ENCODE measurements at places on chromosomes 1 and 21.

DNA sequence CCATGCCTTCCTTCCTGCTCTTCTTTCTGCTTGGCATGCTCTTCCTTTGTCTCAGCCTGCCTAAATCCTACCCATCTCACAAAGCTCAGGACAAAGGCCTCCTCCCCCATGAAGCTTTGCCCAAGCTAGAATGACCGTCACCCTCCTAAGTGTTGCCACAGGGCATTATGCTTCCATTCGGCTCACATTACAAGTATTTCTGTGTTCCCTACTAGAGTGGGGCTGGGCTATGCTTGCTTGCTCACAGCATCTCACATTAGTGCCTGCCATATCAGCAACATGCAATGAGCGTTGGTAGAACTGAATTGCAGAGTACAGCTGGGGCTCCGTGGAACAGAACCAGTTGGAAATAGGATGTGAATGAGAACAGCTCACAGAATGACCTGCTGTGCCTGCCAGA, 82.8 kb downstream of the CD58 start:
- DNase-seq, result no peak

- DNase-seq, result no peak
Measured at GRCh38 chr1:225368036-225368552, 59.7 kb downstream of the LBR start.

DNA sequence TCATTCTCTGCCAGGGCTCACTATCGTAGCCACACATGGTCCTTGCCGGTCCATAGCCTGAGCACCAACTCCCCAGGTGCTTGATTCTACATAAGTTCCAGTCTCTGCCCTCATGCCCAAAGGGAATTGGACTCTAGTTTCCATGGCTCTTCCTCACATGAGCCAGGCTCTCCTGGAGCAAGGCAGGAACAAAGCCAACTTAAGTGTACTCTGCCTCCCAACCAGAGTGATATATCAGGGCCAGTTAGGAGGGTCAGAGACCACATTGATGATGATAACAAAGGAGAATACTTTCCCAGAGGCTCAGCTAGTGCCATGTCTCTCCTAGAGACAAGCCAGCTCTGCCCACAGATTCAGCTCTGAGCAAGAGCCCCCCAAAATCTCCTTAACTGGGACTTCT, 70.9 kb downstream of the ERI3 start:
- no peak for DNase-seq

DNA sequence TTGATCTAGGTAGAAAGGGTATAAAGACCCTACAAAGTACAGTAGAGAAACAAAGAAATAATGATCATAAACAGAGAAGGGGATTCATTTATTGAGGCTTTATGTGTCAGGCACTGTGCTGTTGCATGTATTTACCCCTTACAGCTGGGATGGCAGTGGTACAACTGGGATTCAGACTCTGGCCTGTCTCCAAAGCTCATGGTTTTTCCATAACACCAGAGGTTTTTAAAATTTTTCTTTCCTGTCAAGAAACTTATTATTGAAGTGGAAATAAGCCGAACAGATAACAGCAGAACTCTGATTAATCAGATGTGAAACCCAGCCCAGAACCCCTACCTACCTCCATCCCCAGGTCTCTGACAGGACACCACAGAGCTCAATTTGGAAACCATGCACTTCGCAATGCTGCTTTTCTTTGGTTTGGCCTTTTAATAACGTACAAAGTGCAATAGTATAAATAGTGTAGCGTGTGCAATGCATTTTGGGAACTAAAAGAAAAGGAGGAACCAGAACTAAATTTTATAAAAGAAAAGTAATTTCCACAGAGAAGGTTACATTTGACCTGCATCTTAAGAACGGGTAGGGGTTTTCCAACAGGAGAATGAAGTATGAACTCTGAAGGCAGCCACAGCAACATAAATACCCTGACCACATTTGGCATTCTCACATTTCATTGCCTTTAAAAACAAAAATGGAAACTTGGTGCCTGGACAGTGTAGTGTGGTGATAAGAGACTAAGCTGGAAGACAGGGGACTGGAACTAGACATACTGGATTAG, 92.0 kb upstream of the S1PR1 start:
- peak; percentile 30 for DNase-seq

- DNase-seq, result peak; percentile 72
Measured at GRCh38 chr1:1833916-1834325, 55.7 kb upstream of the NADK start.

DNA sequence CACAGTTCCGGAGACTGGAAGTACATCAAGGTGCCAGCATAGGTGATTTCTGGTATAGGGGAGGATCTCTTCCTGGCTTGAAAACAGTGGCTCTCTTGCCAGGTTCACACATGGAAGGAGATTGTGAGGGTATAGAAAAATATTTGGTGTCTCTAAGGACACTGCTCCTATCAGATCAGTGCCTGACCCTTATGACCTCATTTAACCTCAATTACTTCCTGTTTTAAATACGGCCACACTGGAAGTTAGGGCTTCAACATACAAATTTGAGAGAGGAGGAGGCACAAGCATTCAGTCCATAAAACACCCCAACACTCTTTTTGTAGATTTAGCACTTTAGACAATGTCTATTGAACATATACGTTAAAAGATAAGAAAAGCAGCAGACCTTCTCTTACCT, 37.0 kb downstream of the COL6A1 start:
- DNase-seq, result no peak

DNA sequence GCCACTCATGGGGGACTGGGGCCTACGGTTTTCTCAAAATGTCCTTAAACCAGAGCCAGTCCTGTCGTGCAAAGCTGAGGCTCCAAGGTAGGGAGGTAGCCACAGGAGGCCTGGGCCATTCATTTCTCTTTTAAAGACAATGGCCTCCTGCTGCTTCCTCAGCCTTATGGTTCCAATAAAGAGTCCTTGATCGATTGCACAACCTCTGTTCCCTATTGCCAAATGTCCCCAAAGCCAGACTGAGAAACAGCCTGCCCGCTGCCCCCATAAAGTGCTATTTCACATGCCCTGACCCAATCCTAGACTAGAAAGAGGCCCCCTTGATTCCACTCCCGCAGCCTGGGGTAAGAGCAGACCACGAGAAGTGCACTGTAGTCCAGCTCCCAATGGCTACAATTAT, 166.7 kb downstream of the CLIC6 start:
- no peak for DNase-seq

DNA sequence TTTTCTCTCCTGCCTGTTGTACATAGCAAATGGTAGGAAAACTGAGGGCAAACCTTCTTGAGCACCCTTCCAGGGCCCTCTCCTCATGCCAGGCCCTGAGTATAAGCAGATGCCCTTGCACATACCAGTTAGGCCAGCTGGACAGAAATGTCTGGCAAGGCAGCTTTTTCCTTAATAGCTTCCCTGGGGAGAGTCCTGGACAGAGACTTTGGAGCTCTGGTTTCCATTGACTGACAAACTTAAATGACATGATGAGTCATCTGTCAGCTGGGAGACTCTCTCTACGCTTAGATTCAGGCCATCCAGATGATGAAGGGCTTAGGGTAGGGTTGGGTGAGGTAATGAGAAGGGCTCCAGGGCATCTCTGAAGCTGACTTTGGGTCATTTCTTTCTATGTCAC, 317.5 kb downstream of the ASTN1 start:
- DNase-seq, result no peak

- DNase-seq, result no peak
Measured at GRCh38 chr1:50232336-50232735, 123.6 kb downstream of the ELAVL4 start.

GRCh38 chr1:243723050-243723449, 127.0 kb downstream of the AKT3 start:
- DNase-seq, result no peak

DNA sequence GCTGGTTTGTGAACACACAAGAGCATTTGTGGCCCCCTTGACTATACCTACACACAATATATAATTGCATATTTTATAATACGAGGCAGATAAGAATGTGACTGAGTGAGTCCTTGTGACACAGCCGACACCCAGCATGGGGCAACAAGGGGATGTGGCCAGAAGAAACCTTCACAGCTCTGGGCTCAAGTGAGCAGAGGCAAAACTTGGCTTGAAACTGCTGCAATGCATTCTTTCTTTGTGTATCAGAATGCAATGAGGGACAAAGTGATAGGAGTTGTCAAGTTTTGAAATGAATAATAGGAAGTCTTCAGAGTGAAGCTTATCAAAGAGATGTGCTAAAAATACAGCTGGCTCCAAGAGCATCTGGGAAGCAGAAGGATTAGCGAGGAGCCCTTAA, 124.0 kb upstream of the C8B start:
- no peak for DNase-seq

DNA sequence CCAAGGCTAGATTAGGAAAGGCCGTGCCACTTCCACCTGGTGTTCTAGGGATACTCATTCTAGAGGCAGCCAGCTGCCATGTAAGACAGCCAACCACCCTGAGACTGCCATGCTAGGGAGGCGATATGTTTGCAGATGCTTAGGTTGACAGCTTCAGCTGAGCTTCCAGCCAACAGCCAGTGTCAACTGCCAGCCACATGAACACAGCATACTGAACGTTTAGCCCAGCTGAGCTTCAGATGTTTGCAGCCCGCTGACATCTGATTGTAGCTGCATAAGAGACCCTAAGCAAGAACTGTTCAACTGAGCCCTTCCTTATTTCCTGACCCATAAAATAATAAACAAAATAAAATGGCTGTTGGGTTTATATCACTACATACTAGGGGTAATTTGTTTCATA, 5.0 kb upstream of the KCNC4 start:
- no peak for DNase-seq

- no peak for DNase-seq
Measured at GRCh38 chr1:41155105-41155504, 87.0 kb downstream of the SCMH1 start.

GRCh38 chr1:243944429-243945160, 94.6 kb upstream of the AKT3 start:
- peak; percentile 25 for DNase-seq

GRCh38 chr1:245877976-245878375, 629.1 kb downstream of the SMYD3 start:
- no peak for DNase-seq

DNA sequence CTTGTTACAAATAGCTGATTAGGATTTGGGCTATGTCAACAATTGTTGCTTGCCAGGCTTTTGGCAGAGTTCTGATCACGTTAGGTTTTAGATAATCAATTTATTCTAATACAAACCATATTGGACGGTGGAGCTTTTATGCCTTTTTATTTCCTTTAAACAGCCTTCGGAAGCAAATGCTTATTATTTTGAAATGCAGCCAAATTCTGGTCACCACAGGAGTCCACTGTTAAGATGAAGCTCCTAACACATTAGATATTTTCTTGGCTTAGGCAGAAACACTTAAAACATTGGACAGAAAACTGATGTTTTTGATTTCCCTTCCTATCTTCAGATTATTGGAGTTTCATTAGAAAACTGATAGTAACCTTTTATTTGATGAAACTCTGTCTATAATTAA, 82.9 kb downstream of the CENPF start:
- no peak for DNase-seq

- no peak for DNase-seq
Measured at GRCh38 chr1:177275736-177276135, 105.0 kb downstream of the BRINP2 start.

- no peak for DNase-seq
Measured at GRCh38 chr1:13900583-13900982, 200.6 kb downstream of the PRDM2 start.

DNA sequence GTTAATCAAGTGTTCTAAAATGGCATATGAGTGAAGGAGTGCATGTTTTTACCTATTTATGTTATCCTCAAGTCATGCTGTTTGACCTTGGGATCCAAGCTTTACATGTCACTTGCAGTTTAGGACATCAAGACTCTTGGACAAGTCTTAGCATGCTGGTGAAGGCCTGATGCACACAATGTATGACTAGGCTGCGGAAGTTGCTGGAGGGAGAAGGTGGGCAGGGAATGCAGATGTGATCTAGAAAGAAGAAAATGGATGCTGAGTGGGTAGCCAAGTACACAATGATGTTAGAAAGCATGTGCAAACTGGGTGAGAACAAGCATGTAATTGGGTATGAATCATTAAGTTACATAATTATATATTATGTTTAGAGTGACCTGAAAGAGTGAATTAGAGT, 301.8 kb downstream of the BRINP2 start:
- no peak for DNase-seq

DNA sequence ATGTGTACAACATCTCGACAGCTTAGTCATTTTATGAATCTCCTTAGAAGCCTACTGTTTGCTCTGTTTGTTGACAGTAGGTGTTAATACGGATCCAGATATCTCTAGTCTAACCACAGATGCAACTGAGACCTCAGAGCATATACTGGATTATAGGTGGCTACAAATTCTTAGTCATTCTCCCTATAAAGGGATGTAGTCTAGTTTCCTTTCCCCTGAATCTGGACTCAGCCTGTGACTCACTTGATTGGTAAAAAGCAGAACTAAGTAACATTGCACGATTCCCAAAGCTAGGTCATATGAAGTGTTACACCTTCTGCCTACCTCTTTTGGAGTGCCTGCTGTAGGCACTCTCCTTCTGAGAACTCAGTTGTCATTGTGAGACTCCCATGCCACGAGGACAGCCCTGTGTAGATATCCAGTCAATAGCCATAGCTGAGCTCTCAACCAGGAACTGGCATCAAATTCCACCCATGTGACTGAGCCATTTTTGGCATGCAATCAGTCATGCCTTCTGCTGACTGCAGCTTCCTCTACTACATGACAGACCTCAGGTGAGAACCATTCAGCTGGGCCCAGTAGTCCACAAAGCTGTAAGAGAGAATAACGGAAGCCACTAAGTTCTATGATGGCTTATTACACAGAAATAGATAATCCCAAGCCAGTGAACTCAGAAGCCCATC, 135.9 kb upstream of the CHRM3 start:
- no peak for DNase-seq

DNA sequence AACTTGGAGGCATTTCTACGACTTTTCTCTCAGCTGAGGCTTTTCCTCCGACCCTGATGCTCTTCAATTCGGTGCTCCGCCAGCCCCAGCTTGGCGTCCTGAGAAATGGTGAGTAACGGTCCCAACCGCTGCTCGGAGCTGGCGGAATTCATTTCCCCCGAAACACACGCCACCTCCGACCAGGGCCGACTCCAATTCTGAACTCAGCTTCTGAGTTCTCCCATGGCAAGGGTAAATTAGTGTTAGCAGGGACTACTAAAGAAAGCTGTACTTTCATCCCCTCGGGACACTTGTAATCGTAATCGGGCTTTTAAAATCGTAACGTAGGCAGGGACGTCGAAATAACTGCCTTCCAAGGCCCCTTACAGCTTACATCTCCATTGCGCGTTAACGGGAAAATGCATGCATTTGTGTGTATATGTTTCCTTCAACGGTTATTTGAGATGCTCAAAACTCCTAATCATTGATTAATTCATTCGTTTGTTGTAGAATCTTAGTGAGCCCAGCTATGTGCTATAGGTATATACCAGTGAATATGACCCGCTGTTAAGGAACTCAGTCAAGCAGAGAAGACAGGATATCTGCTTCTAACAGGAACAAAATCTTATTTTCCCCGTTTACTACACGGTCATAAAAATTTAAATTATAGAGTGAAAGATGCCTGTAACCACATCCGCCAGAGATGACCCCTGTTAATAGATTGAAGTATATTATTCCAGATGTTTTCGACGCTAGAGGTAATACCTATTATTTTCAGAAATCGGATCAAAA, 472 bp downstream of the DTL start:
- DNase-seq, result peak; percentile 18

- DNase-seq, result no peak
Measured at GRCh38 chr1:98331243-98331642, 330.3 kb upstream of the SNX7 start.
